ENCODE measurements at places on chromosomes 4 and X.

DNA sequence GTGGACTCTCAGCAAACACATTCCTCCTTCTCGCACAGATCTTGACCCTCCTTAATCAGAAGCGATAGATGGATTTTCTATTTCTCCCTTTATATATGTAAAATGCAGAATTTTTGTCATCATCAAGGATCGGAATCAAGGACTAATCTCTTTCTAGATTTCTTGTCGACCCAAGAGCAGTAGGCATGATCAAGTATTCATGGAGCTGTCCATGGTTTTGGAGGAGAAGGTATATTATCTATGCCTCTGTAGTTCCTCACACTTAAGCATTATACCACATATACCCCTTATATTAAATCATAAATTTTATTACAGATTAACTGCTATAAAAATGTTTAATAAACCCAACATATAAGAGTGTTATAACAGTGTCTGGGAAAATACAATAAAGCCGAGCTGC is 886.8 kb downstream of the NLGN4X start:
- no peak for DNase-seq

- DNase-seq, result no peak
Measured at GRCh38 chrX:30618160-30618765, 35.0 kb upstream of the GK start.

- DNase-seq, result no peak
Measured at GRCh38 chrX:16063921-16064320, 59.4 kb upstream of the GRPR start.

- DNase-seq, result no peak
Measured at GRCh38 chr4:65546882-65547416, 123.3 kb downstream of the EPHA5 start.

GRCh38 chr4:77308843-77309242 is 151.8 kb downstream of the CCNG2 start:
- DNase-seq, result no peak

DNA sequence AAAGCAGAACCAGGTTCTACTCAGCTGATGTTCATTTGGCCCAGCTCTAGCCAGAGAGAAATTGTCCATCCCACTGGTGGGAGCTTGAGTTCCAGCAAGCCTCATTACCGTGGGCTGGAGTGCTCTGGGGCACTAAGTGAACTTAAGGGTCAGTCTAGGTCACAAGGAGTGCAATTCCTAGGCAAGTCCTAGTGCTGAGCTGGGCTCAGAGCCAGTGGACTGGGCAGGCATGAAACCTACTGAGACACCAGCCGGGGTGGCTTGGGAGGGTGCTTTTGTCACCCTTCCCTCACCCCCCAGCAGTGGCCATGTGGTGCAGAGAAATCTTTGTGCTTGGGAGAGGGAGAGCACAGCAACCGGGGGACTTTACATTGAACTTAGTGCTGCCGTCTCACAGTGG is 39.4 kb downstream of the GSX2 start:
- DNase-seq, result no peak

GRCh38 chrX:138150709-138151108 is 560.8 kb downstream of the FGF13 start:
- no peak for DNase-seq

DNA sequence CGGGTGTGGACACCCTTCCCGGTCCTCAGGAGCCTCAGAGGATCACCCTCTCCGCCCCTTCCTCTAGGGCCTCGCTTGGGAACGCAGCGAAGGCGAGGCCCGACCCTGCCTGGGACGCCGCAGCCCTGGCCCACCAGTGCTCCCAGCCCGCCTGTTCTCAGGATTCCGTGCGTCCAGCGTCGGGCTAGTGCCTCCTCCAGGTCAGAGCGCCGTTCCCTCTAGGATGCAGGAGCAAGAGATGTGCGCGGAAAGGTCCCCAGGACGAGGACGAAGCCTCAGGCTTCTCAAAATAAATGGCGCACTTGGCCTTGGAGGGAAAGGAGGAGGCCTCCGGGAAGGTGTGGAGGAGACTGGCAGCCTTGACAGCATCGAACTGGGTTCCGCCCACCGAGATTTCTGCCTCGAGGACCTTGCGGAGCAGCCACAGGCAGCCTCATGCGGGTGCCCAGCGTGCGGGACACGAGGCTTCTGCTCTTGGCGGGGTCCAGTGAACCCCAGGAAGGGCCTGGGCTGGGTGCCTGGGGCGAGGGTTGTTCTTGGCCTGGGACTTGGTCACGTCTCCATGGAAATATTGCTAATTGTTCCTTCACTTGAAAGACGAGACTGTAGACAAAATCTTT is 35.1 kb downstream of the PITX2 start:
- DNase-seq, result no peak

DNA sequence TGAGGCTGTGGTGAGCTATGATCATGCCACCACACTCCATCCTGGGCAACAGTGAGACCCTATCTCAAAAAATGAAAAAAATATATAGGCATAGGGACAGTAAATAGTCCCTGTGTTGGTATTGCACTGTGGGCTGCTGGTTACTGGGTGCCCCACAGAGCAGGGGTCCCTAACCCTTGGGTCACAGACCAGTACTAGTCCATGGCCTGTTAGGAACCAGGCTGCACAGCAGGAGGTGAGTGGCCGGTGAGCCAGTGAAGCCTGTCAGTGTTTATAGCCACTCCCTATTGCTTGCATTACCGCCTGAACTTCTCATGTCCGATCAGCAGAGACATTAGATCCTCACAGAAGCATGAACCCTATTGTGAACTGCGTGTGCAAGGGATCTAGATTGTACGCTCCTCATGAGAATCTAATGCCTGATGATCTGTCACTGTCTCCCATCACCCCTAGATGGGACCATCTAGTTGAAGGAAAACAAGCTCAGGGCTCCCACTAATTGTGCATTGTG is 106.5 kb downstream of the TNIP2 start:
- no peak for DNase-seq

DNA sequence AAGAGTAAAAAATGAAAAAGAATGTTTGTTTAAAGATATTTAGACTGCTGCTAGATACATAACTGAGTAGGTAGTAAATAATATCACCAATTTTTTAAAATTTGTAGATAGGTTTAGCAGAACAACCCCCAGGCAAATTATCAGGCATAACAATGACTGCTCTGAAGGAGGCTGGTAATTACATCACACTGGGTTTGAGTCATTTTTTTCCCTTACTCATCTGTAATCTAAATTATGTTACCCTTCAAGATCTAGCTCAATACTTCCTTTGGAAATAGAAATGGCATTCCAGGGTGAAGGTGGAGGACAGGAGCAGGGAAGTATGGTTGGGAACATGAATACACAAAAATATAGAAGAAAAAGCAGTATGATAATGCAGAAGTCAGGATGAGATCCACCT is 431.6 kb upstream of the MAOA start:
- DNase-seq, result no peak

GRCh38 chr4:148216866-148217814 is 225.1 kb downstream of the NR3C2 start:
- peak; percentile 49 for DNase-seq

DNA sequence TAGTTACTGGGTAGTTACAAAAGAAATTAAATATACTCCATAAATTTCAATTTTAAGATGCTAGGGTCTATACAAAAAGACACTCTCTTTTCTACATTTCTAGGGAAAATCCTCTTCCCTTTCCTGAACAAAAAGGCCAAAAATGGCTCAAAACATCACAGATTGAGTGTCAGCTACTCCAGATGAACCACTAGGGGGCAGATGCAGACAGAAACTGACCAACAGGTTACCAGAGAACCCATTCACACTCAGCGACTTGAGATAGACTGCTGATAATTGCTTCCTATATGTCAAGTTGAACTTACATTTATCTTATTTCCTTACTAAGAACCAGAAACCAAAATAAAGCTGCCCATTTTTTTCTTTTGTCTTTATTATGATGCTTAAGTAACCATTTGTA is 83.4 kb upstream of the MID1IP1 start:
- DNase-seq, result no peak

- DNase-seq, result no peak
Measured at GRCh38 chrX:144566592-144566991, 680.7 kb upstream of the SPANXN1 start.

- DNase-seq, result no peak
Measured at GRCh38 chr4:21989351-21989750, 40.8 kb upstream of the KCNIP4 start.

- no peak for DNase-seq
Measured at GRCh38 chrX:69195192-69195591, 29.9 kb upstream of the PJA1 start.

DNA sequence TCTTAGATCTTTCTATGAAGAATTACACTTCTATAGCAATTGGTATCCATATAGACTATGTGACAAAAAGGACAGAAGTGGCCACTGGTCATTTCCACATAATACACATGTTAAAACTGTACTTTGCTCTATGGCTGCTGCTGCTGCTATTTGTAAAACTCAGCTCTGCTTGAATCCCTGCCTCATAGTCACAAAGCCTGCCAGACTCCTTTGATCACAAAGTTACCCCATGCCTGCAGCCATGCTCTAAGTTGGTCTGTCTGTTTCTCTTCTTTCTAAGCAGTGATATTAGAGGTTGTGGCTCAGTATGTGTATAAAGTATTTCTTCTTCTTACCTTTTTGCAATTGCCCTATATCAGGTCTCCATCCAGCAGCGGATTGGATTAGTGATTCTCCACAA is 210.9 kb downstream of the GRID2 start:
- no peak for DNase-seq

DNA sequence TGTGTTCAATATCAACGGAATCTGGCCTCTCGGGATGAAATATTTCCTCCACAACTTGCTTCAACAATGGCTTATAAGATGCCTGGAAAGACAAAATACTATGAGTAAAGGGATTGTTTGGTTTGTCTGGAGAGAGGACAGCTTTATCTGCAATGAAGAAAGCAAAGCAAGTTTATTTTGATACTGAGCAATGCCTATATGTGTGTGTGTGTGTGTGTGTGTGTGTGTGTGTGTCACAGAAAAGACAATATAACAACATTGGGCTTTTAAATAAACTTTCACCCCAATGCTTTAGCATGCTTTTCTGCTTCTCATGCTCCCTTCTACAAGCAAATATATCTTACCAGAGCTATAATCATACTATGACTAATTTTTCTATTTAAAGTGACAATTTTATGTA is 45.4 kb downstream of the RASL11B start:
- DNase-seq, result no peak

DNA sequence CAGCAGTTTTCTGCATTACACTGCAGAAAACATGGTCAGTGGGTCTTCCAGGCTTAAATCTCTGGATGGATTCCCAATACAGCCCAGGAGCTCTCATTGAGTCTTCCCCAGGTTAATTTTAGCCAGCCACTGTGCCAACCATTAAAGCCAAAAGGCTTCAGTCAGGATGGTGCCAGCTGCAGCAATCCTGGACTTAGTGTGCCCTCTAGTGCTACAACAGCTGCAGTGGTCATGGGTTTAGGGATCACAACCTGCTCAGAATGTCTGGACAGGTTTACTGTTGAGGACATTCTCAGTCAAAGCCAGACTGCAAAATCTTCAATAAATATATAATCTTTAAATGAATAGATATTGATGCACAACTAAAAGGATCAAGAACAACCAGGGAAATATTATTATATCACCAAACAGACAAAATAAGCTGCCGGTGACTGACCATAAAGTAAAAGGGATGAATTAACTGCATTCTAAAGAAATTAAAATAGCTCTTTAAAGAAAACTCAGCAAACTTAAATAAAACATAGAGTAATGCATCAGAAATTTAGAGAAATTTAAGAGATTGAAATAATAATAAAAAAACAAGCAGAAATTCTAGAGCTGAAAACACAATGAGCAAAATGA is 639.9 kb downstream of the SPOCK3 start:
- DNase-seq, result no peak

DNA sequence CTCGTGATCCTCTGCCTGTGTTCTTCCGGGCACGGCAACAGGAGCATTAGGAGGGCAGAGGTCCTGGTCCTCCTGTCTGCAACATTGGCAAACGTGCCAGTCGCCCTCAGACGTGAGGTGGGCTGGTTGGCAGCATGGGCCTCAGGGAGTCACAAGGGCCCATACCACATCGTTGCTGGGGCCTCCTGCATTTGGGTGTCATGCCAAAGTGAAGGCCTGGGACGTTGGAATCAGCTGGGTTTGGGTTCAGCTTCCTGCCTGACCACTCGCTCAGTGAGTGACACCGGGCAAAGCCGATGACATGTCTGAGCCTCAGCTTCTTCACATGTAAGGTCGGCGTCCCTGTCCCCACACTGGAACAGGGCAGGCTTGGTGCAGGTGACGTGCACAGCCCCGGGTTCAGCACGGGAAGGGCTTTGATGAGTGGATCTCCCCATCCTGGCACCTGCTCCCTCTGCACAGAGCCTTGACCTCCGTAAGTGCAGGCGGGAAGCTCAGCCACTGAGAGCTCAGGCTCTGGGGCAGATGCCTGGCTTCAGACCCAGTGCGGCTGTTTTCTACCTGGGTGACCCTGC is 91.6 kb downstream of the PSAPL1 start:
- no peak for DNase-seq

- no peak for DNase-seq
Measured at GRCh38 chr4:139633195-139633594, 32.4 kb upstream of the MGST2 start.

- DNase-seq, result no peak
Measured at GRCh38 chrX:33183361-33183760, 28.0 kb downstream of the DMD start.

DNA sequence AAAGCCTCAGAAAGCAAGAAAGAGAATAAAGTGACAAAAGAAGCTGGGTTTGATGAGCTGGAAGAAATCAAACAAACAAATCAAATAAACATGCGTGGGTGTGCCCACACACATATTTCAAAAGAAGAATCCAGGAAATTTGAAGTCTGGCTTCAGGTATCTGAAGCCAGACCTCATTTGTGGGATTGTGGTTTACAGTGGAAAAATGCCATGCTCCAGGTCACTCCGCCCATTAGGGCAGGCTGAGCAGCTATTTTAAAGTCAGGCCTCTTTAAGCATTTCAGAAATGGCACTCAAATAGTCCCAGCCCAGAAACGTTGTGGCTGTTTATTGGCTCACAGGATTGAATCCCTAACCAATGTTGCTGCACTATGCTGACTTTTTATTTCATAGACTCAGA is 226.1 kb upstream of the F9 start:
- no peak for DNase-seq

GRCh38 chr4:85114526-85114925 is 148.0 kb upstream of the WDFY3 start:
- no peak for DNase-seq

GRCh38 chr4:185672151-185672550 is 136.8 kb upstream of the PDLIM3 start:
- DNase-seq, result no peak

DNA sequence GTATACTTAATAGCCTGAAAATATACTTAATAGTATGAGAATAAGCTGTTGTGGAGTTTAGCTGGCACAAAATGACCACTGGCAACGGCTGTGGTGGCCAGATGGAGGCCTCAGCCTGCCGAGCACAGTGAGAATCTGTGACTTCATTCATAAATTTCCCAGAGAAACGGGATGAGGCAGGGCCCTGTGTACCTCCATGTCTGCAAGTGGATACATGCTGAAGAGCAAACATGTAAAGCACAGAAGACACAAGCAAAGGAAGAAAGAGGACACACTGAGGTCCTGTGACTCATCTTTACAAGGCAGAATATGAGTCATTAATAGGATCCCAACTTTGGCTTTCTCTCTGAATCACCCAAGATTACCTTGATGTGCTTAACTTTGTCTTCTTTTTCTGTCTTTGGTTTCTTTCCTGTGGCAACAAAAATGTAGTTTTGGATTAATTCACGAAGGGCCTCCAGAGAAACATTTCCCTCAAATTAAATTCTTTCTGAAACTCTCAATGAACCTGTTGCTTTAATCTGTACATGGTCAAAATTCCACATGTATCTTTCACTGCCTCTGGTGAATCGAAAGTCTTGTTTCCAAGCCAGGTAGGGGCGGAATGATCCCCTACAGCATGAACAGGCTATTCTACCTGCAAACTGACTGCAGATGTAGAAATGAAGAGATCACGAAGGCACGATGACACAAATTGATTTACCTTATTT is 56.4 kb downstream of the IRF2 start:
- no peak for DNase-seq

- DNase-seq, result no peak
Measured at GRCh38 chr4:165439981-165440380, 61.2 kb downstream of the CPE start.

Measured in CD8-positive, alpha-beta memory T cell (primary cell).